B cell (primary cell): ENCODE measurements at places on chromosomes 12 and 14. TPM values are rescaled to one million over a fixed set of nuclear protein-coding genes. Genes with fewer than 3 reads are reported as not detected.

GRCh38 chr12:132638541-132639408 lies 20.2 kb downstream of the P2RX2 start:
- no peak for DNase-seq

The EPS8 gene
- polyA plus RNA-seq = 0.30 and 0.76 TPM in 2 replicates

DNA sequence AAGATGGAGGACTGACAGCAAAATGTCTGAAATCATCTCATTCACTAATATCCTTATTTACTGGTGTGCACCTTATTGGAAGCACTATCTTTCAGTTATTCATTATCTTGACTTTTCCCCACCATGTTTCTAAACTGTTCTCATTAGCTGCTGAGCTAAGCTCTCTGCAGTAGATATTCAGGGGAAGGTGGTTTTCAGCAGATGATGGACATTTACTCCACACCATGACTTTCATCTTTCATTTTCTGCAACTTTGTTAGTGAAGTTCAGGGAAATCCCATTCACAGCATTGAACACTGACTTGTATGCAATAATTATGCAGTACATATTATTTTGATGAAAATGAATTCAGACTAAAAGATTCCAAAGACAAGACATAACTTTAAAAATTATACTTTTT lies 373.6 kb upstream of the FLRT2 start:
- no peak for DNase-seq

DNA sequence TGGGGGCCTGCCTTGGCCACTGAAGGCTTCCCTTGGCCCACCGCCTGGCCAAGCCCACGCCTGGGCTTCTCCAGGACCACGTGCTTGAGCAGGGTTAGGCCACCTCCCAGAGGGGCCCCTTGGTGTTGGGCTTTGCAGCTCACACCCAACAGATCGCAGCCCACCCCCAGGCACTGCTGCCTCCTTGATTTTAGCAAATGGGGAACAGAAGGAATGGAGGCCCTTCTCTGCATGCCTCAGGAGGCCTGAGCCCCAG lies 23.3 kb downstream of the RAB35 start:
- DNase-seq = no peak
